ENCODE measurements at places on chromosomes 7 and 10.

GRCh38 chr7:22579961-22580360 is 80.0 kb upstream of the STEAP1B start:
- no peak for DNase-seq

- no peak for DNase-seq
Observed at GRCh38 chr10:60801522-60801921, 23.2 kb downstream of the CDK1 start.

GRCh38 chr7:23106057-23106822 is 655 bp downstream of the KLHL7 start:
- DNase-seq: peak; percentile 15

DNA sequence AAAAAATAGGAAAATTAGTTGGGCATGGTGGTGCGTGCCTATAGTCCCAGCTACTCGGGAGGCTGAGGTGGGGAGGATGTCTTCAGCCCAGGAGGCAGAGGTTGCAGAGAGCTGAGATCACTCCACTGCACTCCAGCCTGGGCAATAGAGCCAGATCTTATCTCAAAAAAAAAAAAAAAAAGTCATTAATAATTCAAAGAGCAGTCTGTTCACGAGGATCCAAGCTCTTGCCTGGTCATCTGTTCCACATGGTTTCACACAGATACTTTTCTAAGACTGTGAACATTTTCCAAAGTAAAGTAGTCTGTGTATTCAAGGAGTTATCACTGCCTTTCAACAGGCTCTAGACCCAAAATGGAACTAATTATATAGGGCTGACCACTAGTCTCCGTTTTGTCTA is 86.9 kb downstream of the ZNF277 start:
- DNase-seq: no peak

DNA sequence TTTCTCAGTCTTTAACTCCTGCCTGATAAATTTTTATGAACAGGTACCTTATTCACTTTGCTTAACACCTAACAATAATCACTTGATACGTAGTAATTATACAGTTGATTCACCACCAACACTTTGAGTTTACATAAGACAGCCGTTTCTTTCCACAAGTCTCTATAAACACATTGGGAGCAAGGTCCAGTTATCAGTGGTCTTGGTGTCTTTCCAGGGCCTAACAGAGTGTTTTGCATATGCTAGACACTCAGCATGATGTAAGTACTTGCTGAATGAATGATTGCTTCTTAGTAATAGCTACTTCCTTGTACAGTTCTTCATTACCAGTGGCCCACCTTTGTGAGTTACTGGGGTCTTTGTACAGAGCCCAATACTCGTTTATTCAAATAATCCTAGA is 6.4 kb downstream of the CLDN12 start:
- DNase-seq: no peak

DNA sequence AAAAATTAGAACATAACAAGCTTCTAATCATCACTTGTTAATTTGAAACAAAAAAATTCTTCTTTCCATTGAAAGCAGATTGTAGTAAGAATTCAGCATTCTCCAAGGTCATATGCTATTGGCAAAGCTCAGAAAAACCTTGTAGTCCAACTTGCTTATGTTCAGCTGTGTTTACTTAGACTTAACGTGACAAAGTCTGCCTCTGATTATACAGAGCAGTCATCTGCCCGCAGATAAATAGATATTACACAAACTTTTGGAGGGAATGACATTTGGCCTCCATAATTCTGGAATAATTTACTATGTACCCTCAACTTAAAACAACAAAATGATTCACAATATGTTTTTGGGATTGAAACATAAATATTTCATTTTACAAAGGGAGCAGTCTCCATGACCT is 45.8 kb downstream of the MKX start:
- DNase-seq: no peak

DNA sequence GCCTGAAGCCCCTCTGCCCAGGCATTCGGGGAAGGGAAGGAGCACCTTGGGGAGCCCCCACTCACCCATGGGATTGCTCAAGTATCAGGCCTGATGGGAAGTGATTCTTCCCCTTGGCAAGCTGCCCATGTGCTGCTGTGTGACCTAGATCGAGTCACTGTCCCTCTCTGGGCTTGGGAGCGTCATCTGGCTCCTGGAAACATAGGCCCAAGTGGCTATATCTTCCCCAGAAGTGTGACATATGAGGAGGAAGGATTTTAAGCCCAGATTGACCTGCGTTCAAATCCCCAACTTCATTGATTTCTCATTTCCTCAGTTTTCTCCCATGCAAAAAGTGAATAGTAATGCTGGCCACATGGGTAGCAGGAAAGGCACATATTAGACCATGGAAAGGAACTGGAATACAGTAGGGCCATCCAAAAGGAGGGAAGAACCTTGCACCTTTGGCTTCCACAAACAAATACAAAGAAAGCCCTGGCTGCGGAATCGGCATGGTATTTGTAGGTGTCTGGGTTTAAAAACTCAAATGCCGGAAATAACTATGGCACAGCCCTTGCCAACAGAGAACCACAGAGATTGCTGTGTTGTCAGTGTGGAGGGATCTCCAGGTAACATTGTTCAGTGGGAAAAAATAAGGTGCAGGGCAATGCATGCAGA is 169.5 kb upstream of the ZMIZ1 start:
- DNase-seq: no peak

GRCh38 chr7:32400676-32401075 is 89.5 kb downstream of the LSM5 start:
- DNase-seq: no peak

DNA sequence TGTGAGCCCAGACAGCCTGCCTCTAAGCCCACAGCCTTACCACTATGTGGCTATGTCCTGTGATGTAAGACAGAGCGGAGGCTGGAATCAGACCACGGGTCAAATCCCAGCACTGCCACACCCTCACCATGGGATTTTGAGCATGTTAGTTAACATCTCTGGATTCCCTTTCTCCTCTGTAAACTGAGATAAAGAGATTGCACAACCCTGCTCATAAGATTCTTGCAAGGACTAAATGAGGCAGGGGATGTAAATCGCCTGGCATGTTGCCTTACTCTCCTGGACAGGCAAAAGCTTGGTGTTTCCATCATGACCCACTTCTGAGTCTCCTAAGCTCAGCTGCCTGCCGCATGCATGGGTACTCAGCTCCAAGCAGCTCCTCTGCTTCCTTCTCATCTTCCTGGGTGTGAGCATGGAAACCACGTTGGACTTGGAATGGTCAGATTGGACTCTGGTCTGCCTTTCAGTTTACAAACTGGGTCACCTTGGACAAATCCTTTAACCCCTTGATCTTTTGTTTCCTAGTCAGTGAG is 41.3 kb upstream of the MTURN start:
- no peak for DNase-seq

- no peak for DNase-seq
Observed at GRCh38 chr7:30304177-30304884, 19.9 kb downstream of the ZNRF2 start.

GRCh38 chr7:137439829-137440825 is 96.6 kb upstream of the PTN start:
- DNase-seq: no peak

DNA sequence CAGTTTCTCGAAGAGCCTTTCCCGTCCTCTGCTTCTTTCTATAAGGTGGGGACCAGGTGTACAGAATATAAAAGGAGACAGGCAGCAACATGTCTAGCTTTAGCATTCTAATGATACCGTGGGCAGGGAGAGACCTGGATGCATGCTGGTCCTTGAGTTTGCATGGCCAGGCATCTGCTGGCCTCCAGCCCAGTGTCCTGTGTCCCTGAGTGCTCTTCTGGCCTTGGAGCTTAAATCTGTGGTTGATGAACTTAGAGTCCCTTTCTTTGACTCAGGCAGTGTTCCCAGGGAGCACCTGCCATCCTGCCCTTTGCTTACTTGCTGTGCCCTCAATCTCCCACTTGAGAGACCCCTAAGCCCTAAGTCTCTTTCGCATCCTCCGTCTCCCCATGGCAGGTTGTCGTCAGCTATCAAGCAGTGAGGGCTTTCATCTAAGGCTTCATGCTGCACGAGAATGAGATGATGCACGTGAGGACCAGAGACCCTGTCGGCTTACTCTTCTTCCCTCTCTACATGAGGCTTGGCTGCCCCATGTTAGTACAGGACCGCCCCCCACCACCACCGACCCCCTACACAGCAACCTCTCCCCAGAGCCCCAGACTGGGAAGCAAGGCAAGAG is 313.4 kb upstream of the C7orf33 start:
- DNase-seq: no peak

DNA sequence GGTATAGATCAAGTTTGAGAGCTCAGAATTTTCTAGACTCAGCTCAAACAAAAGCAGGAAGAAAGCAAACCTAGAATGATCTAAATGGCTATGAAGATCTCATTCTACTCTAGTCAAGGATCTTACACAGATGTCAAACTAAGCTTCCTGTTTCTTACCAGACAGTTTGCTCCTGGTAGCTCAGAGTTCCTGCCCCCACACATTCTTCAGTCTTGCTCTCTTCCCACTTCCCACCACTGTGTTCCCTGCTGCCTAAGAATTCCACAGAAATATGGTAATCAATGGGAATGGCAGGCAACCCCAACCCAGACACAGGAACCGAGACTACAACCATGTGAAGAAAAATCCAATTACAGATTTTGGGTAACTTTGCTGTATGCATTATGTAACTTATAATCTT is 133.4 kb upstream of the PTN start:
- DNase-seq: no peak

DNA sequence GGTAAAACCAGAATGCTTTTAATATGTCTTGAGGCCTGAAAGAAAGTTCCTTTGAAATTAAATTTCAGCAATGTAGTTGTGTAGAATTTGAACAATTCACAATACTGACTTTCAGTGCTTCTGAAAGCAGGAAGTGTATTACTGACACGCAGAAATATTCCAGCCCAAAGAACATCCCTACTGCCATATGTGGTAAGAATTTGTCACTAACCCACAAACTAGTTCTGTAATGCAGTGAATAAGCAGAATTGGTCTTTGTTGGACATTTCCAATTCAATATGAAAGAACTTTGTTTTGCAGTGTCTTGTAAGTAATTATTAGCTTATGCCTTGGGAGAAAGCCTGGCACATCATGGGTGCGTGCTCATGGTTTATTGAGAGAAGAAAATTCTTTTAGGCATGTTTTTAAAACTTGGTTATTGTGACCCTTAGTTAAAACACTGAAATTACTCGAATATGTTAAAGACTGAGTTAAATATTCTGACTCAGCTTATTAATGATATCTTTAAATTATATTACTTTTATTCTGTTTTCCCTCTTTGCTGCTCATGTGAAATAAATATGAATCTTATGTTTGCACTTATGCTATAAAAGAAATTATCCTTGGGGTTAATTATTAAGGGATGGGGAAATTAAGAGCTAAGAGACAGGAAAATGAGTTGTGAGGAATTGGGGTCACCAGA is 33.4 kb downstream of the PTPN12 start:
- no peak for DNase-seq

DNA sequence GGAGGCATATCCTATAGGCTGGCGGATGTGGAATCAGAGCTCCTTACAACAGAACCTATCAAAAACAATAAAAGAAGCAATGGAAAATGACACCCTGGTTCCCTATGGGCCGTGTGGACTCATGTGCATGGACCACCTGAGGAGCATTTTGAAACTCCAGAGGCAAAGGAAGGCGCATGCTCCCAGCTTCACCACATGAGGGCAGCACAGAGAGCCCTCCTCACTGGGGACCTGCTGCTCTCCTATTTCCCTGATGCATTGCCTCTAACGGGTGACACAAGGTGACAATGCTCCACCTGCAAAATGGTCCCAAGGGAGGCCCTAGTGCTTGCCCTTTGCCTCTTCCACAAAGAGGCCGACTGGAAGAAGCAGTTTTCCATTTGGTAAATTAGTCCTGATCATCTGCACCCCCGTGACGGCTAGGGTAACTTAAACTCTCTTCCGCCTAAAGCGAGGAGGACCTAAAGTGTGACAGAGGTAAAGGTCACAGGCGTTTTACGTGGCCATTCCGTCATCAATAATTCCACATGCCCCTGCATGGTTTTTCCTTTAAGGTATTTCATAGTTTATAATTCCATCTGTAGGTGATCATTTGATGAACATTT is 67.7 kb downstream of the GPAM start:
- peak; percentile 7 for DNase-seq

DNA sequence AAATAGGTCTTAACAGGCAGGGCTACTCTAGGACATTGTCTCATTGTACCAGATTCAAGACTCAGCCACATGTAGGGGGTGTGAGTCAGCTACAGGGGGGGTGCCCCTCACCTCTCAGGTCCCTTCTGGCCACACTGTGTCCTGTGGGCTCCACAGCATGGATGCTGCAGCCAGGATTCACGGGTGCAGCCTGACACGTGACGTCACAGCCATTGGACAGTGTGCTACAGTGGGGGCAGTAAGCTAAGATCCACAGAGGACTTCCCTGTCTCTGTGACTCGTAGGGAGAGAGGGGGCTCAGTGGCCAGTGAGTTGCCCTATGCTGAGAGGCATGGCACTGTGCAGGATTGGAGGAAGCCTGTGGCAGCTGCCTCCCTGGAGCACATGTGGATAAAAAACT is 77.9 kb downstream of the TMEM178B start:
- no peak for DNase-seq

- DNase-seq: no peak
Observed at GRCh38 chr7:35909870-35910357, 109.1 kb downstream of the SEPTIN7 start.

DNA sequence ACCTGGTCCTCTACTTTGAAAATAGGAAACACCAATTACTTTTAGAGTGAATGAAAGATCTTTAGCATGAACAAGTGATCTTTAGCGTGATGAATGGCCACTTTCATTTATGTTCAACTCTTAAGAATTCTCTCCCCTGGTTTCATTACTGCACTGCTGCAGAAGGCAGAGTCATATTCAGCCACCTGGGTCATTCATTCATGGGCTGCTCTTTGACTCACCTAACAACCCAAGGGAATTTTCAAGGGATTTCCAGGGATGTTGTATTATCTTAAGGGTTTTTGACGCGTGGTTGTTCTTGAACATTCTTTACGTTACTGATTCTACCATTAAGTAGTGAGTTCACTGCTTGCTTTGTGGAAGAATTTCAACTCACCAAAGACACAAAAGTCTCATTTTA is 87.3 kb upstream of the STK17A start:
- DNase-seq: no peak

DNA sequence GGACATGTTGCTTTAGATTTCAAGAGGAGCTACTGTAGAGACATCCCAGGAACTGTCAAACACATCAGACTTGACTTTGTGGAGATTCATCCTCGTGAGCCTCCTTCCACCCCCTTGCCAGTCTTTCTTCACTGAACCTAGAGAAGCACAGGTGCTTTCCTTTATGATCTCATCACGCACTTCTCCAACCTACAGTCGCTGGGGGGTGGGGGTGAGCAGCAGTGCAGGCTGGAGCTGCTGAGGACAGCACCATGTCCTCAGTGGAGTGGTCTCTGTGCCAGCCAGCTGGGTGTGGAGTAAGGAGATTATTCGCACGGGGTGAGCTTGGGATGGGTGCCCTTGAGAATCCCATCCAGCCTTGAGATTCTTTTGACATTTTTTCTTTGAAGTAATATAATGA is 88.1 kb downstream of the VOPP1 start:
- DNase-seq: no peak

DNA sequence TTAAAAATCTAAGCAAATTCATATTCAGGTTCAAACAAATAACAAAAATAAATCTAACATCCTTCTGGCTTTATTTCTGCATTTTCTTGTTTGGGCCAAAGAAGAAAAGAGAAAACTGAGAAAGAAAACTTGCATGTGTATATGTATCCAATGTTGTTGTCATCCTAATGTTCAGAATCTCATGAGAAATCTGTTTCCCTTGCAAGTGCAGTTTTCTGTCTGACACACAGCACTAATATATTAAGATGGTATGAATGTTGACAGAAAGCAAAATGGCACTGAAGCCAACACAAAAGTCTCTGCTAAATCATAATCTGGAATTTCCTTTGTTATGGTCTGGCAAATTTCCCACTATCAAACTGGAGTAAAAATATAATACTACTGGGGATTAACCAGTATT is 235.9 kb downstream of the HGF start:
- no peak for DNase-seq
